ENCODE measurements at places on chromosomes 7 and 10.

GRCh38 chr10:126268013-126268920 is 120.0 kb downstream of the ADAM12 start:
- DNase-seq, result no peak

DNA sequence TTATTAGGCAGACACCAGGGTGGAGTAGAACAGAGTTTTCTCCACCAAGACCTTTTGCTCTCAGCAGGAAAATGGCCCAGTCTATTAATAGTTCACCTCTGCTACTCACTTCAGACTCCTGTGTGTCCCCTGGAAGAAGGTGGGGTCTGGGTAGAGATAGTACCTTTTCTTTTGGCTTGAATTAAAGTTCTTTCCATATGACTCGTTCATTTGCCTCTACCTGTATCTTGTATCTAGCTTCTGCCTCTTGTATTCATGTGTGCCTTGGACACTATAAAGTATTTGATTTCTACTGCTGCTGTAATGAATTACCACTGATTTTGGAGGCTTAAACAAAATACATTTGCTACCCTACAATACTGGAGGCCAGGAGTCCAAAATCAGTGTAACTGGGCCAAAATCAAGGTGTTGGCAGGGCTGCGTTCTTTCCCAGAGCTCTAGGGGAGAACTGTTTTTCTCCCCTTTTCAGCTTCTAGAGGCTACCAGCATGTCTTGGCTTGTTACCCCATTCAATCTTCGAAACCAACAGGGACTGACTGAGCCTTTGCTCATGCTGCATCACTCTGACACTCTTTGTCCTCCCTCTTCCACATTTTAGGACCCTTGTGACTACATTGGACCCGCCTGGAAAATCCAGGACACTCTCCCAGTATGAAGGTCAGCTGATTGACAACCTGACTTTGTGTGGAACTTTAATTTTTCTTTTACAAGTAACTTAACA is 155.6 kb upstream of the PRSS58 start:
- DNase-seq, result no peak

DNA sequence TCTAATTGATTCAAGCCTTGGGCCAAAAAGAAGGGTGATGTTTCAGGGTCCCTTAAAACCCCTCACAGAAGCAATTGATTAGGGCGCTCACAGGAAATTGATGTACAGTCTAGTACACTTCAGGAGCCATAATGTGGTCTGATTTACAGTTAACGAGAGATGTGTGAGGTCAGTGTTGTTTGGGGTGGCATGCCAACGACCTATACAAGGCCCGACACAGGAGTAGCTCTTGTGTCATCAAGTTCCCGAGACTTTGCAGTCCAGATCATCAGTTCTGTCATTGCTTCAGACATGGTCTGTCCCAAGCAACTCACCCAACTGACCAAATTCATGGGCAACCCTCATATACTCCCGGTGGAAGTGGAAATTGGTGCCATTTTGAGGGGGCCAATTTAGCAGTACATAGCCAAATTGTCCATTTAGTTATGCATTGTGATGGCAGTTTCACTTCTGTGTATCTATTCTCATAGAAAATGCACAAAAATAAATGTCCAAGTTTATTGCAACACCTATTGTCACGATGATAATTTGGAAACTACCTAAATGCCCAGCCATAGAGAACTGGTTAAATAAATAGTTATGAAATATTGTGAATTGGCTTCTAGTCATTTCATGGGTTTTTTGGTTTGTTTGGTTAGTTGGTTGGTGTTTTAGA is 18.0 kb upstream of the ARID5B start:
- no peak for DNase-seq

- DNase-seq, result no peak
These were observed 433.9 kb downstream of the GLRX3 start for GRCh38 chr10:130570074-130570473.

GRCh38 chr7:18290865-18291264 is 204.7 kb upstream of the HDAC9 start:
- DNase-seq, result no peak

Measured in stimulated activated CD8-positive, alpha-beta memory T cell treated with anti-CD3 and anti-CD28 coated beads, Interleukin-15, amount 100 ng/mL, for 1 hour (primary cell).